Esophagus muscularis mucosa (tissue), 4 donors: ENCODE measurements at places on chromosomes 5 and 9. TPM values are rescaled to one million over a fixed set of nuclear protein-coding genes. Genes with fewer than 3 reads are reported as not detected.

DNA sequence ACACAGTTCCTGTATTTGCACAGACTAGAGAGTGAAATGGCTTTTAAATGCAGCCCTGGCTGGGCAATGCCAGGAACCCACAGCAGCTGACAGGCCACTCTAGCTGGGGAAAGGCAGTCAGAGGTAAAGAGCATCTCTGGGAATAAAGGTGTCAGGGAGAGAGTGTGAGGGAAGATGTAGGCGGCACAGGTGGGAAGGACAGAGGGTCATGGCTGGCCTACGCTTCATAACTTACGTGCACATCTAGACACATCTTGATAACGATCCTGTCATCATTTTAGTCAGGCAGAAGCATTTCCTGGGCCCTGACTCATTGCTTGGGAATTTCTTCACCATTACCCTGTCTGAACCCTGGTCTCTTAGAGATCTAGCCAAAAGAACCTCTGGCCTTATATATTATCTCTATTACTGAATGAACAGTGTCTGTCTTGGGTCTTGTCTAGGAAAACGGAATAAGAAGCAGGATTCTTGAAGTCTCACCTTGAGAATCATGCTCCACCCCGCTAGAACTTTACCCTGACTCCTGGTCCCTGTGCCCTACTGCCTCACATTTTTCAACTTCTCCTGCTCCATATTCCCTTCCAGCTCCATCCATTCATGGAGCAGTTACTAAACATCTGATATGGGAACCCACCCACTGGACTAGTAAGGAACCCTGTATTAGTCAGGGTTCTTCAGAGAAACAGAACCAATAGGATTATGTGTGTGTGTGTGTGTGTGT, 106.4 kb upstream of the ELL2 start:
- no peak for DNase-seq

- DNase-seq, result no peak
Observed at GRCh38 chr9:92737216-92737606, 27.4 kb downstream of the BICD2 start.

DNA sequence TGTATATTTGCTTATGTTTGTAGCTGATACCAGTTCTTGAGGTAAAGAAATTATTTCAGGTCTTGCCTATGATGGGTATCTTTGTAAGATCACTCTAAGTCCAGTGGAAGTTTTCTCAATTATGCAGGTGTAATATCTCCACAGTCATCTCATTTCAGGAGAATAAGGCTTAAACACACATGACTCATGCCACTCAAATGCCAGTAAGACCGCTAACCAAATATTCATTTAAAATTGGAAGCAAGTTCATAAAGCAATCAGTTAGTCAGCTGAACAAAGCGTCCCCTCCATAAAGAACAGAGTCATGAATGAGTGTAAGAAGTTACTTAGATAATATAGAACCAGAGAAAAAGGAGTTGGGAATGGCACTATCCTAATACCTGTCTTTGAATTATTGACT, 248.7 kb downstream of the LURAP1L start:
- DNase-seq, result no peak

DNA sequence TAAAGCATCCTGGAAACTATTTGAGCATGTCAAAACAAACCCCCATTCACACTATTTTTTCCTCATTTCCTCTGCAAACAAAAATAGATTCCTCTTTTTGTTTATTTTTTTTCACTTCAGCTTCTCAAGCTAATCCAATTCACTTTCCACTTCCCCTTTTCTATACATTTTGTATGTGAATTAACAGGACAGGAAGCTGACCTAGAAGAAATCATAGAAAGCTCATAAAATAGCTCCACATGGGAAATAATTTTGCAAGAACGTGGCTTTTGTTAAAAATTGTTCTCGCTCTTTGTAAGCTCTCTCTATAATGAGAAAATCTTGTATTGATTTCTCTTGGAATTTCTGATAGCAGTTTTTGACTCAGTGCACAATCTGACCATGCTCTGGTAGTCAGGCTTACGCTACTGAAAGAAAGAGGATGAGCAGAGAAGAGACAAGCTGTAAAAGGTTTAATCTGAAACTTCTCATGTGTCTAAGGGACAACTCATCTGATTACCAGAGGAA, 215.8 kb downstream of the ADAMTS12 start:
- no peak for DNase-seq

Gene LHX3
- total RNA-seq, result not detected

GRCh38 chr5:127885176-127885575, 182.0 kb downstream of the CCDC192 start:
- no peak for DNase-seq

Gene FCN2
- not detected for total RNA-seq

Gene GABRA1
- not detected for total RNA-seq

GRCh38 chr5:142962174-142962533, 192.0 kb downstream of the ARHGAP26 start:
- DNase-seq, result no peak

Gene NR2F1-AS1
- total RNA-seq, result 8.6 TPM

DNA sequence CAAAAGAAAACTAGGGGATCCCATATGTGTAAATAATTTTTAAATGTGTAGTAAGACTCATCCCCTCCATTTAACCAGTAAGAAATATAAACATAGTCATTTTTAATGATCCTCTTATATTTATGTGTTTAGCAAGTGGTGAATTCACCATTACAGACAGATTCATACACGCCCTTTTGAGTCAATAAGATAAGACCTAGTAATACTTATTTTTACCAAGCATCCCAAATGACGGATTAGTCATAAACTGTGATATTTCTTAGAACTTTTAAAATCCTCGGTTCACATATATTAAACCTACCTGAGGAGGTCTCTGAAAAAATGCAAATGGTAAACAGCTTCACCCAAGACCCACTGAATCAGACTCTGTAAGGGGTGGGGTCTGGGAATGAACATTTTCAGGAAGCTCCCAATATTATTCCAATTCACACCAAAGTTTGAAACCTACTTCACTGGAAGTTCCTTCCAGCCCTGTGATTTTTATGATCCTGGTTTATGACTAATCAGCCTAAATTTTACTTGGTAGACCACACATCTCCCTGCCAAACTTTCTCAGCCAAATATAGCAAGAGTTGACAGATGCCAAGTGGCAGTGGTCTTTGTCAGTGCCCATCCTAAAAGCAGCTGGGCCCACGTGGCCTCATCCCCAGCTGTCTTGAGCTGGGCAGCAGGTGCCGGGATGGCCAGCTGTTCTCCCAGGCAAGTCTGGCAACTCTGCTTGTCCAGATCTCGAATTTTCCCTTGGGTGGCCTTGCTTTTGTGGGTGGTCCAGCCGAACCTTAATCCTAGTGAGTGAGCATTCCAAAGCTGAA, 559.0 kb upstream of the RGMB start:
- no peak for DNase-seq

DNA sequence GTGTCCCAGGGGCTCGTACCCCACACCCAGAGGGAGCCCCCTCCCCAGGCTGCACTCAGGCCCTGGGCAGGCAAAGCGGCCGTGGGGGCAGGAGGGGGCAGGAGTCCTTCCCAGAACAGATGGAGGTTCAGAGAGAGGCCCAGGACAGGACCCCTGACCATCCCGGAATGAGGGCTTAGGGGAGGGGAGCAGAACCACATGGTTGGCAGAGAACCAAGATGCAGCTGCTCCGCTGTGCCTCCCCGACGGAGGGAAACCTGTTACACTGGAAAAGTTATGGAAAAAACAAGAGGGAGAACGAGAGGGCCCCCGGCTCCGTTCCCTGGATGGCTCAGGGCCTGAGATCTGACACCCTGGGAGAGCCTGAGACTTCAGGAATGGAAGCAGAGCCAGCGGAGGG, 22.7 kb downstream of the SLC12A7 start:
- DNase-seq, result no peak

- no peak for DNase-seq
Observed at GRCh38 chr5:97297063-97297703, 114.1 kb upstream of the RIOK2 start.
